COR-L47 (cell line): ENCODE measurements at places on chromosomes 6 and 20.

- no peak for DNase-seq
Observed at GRCh38 chr6:165817771-165818170, 154.7 kb upstream of the PDE10A start.

DNA sequence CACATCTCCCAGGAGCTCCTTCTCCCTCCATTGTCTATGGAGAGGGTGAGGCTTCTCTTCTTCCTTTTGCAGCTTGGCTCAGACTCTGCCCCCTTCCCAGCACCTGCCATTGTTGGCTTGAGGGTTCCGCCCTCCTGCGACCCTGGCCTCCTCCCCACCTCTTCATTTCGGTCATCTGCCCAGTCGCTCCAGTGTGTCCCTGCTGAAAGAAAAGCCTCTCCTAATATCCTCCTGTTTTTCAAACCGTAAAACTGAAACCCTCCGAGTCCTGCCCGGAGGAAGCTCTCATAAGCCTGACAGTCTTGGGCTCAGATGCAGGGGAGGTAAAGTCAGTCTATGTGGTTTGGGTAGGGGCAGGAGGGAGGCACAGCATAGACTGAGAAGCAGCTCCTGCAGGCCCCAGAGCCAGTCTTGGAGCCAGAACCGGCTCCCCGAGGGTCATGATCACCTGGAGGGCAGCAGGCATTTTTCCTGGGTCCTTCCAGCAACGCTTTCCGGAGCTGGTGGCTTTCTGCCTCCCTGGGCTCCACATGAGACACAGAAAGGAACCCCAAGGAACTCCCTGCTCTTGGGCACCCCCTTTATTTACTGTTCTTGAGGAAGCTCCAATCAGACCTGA lies 235.1 kb downstream of the SMOC2 start:
- no peak for DNase-seq

DNA sequence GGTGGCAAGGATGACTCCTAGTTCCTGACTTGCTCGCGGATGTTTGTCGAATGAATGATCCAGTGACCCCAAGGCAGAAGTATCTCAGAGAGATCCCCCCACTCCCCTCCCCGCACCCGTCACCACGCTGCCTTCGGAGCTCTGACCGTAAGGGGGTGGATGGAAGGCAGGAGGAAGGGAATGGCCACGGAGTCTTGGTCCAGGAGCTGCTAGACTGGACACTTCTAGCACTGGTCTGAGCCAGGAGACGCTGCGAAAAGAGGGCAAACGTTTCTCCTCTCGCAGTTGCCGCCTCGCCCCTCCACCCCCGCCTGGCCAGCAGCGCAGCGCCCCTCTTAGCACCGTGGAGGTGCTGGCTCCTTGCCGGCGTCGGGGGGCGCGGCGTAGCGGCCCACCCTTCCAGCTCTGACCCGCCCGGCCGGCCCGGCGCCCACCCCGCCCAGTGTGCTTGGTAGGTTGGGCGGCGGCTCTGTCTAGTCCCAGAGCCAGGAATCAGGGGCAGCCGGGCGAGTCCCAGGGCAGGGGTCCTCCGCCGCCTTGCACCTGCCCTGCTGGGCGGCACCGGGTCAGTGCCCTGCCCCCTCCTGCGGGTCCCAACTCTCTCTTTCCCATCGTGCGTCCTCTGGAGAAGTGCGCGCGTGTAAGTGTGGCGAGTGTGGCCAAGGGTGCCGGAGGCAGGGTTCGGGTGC lies 2.4 kb upstream of the DBNDD2 start:
- no peak for DNase-seq

DNA sequence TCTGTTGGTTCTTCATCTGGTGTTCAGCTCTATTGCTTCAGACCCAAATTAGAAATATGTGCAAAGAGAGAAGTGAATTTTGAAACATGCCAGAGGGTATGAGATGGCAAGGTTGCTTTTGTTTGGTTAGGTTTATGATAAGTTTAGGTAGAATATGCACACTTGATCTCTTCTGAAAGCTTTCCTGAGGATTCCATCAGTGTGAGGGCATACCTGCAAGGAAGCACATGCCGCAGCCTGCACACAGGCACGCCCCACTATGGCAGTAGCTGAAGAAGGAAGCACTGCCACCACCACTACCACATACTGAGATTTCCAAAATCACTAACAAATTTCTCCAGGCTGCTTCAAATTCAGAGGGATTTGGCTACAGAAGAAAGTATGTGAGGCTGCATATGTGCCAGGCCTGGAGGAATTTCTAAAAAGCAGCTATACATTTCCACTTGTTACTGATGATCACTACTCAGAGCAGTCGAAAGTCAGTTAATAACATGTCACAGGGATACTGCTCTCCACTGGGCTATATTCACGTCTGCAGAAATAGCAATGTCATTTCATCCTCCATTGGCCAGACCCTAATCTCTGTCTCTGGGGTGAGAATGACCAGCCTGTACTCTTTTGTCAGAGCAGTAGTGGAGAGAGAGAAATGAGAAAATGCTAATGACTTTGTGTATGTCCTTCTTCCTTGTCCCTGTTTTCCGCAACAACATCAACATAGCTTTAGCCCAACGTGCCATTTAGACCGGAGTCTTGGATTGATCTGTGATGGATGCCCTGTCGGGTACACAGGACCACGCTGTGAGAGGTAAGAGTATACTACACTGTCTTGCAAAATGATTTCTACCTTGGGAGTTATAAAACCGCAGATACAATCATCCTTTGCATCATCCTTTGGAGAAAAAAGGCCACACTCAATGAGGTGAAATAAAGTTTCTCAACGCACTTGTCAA lies 396.7 kb downstream of the LAMA2 start:
- no peak for DNase-seq

- no peak for DNase-seq
Observed at GRCh38 chr6:106187424-106187982, 101.4 kb downstream of the PRDM1 start.

- no peak for DNase-seq
Observed at GRCh38 chr6:156634048-156634447, 143.1 kb upstream of the ARID1B start.

DNA sequence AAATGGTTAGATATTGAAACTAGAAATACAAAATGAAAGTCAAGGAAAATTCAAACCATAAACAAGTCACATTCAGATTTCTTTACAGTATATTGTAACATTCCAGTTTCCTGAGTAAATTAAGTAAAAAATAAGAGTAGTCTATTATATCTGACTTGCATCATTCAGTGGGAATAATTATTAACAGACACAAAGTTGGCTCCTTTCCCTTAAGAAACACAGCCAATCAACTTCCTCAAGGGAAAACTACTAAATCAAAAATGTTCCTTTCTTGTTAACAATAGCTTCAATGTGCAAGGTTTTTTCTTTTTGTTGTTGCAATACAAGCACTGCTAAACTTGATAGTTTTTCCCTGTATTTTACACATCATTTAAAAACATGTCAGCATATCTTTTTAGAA lies 33.2 kb downstream of the DNAAF9 start:
- no peak for DNase-seq

DNA sequence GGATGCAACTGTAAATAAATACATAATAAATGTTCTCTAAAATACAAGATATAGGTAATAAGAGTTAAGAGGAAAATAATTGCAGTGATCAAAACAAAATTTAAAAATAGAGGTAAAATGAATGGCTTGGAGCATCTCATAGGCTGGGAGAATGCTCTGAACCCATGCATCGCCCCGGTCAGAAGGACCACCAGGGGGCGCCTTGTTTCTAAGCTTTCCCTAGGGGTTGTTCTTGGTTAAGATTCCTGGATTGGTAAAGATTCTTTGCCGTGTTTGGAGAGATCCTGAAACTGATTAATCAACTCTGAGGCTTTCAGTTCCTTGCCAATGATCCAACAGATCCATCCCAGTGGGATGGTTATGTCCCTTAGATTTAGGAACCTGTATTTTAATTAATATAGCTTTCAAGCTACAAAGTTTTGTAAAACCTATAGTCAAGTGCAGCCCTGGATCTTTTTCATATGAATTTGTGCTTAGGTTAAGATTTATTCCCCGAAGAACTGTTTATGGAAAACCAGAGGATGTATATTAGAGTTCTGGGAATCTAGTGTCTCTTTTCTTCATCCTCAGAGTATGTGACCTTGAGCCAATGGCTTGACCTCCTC lies 45.3 kb upstream of the PRELID3B start:
- peak; percentile 64 for DNase-seq

DNA sequence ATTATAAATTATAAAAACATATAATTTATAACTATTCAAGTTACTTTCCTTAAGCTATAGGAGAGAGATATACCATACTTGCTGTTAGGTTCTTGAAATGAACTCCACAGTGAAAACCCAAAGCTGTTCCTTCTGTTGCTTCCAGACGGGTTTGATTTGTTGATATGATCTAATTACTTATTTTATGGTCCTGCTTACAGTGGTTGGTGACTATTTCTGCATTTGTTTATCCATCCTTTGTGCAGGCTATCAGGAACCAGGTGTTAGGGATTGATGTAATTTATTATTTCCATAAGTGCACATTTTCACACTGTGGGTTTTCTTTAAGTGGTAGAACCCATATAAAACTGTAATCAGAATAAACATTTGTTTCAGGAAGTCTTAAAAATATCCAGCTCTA lies 167.1 kb downstream of the KIF6 start:
- no peak for DNase-seq

DNA sequence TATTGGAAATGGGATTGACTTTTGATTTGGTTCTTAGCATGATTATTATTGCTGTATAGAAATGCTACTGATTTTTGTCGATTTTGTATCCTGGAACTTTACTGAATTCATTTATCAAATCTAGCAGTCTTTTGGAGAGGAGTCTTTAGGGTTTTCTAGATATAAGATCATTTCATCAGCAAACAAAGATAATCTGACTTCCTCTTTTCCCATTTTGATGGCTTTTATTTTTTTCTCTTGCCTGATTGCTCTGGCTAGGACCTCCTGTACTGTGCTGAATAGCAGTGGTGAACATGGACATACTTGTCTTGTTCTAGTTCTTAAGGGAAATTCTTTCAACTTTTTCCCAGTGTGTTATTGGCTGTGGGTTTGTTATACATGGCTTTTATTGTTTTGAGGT lies 64.6 kb downstream of the ZC2HC1B start:
- no peak for DNase-seq

- DNase-seq: no peak
Observed at GRCh38 chr6:8785223-8785622, 349.9 kb upstream of the SLC35B3 start.

DNA sequence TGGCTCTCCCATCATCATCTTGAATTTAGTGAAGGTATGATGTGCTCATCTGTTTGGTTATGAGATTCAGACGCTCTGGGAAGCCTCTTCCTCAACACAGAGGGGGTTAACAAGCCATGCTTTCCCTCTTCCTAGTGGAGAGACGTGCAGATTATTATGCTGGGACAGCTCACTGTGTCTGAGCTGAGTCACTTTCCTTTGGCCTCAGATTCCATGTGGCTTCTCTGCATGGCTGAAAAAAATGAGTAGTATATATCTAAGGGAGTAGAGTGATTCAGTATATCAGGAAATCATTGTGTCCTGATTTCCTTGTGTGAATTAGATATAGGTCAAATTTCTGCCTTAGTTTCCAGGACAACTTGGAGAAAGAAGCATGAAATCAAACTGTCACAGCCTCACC lies 52.6 kb downstream of the FIG4 start:
- no peak for DNase-seq

DNA sequence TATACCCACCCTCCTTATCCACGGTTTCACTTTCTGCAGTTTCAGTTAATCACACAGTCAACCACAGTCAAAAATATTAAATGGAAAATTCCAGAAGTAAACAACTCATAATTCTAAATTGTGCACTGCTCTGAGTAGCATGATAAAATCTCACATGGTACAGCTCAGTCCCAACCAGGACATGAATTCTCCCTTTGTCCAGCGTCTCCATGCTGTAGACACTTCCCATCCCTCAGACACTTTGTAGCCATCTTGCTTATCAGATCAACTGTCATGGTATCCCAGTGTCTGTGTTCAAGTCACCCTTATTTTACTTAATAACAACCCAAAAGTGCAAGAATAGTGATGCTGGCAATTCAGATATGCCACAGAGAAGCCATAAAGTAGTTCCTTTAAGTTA lies 94.7 kb downstream of the PDE10A start:
- no peak for DNase-seq

DNA sequence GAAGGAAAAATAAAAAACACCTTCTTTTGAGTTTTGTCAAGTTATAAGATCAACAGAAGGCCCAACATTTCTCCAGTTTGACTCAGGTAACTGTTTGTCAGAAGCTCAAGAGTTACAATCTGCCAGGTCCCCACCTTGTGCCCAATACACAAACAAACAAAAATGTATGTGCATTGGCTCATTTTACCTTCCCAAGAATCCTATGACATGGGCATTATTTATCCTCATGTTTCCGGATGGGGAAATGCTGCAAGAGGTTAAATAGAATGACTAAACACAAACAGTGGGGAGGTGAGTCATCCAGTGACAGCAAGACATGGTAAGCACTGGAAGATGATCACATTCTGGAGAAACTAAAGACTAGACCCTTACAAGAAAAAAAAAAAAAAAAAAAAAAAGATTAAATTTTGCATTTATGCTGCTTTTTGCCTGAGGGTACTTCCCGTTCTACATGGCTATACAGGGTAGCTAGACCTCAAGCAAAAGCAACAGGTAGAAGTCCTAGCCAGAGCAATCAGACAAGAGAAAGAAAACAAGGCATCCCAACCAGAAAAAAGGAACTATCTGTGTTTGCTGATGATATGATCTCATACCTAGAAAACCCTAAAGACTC lies 23.6 kb upstream of the ANKRD60 start:
- DNase-seq: no peak

DNA sequence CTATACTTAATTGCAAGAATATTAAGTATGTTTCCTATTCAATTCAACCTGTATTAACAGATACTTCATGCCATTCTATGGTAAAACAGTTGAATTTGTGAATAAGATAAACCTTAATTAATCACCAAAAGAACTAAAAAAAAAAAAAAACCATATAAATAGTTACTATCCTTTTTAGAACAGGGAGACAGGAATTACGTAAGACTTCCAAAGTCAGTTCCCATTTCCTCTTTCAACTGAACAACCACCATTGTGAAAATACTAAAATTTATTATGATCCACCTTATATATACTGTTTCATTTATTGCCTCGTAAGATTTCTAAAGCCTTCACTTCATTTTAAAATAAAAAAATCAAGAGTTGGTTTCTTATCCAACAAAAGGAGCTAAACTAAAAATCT lies 9.4 kb downstream of the CCNC start:
- DNase-seq: no peak

DNA sequence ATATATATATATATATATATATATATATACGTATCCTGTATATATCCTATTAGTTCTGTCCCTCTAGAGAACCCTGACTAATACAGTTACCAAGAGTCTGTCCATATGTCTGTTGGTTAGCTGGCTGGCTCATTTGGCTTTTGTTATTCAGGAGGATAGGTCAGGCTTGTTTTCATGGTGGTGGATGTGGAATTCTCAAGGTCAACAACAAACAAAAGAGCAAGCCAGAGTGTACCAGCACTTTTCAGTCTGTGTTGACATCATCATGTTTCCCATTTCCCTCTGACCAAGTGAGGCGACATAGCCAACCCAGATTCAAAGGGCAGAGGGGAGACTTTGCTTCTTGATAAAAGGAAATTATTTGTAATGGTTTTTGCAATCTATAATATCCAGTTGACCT lies 88.5 kb upstream of the PTCHD4 start:
- no peak for DNase-seq

GRCh38 chr20:5608442-5609161 lies 141.6 kb upstream of the SHLD1 start:
- no peak for DNase-seq
